ENCODE measurements at places on chromosomes 3 and 15.

DNA sequence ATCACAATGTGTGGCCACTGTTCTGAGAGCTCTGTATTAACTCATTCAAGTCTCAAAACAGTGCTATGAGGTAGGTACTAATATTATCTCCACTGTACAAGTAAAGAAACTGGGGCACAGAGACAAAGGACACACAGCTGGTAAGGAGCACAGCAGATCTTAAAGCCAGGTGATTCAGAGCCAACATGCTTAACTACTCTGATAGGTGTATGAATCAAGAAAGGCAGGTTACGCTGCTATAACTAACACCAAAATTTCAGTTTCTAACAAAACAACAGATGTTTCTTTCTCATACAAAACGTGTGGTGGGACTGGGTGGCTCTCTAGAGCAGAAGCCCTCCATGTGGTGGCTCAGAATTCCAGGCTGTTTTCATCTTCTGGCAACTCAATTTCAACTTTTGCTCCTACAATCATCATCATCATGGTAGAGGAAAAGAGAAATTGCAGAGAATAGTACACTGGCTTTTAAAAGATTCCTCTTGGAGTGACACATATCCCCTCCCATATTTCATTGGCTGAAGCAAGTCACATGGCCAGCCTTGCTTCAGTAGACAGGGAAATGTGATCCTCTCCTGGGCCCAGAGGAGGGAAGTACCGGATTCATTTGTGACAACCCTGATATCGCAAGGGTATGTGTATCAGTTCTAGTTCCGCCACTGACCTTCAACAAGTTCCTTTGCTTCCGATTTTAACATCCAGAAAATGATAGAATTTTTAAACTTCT is 126.2 kb upstream of the PTX3 start:
- no peak for DNase-seq

DNA sequence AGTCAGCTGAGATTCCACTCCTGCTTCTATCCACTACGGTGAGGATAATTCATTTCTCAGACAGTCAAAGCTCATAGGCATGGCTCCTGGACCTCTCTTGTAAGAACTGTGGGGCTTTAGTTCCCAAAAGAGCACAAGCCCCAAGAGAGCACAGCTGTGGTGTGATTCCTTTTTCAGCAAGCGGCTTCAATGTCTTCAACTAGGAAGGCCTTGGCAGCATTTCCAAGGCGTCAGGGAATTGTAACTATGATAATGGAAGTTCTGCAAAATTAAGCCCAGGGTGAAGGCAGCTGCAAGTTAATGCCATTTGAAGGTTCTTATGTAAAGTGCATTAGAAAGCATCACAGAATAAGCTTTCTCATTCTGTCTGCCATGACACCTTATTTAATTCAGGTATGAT is 657.1 kb downstream of the GRM7 start:
- no peak for DNase-seq

DNA sequence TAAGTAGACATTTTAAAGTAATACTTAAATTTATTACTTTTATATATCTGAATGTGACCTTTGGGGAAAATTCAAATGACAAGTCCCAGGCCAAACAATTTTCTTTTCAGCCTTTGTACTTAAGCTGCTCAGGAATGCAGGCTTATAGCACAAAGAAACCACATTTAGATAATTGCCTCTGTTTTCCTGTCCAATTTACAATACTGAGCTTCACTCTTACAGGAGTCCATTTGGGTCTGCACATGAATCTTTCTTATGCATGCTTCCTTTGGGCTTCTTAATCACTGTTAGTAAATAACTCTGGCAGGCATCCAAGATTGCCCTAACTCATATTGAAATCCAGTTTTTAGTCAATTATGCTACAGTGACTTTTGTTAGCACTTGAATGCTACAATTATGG is 459.4 kb upstream of the TGFBR2 start:
- DNase-seq: peak; percentile 40

DNA sequence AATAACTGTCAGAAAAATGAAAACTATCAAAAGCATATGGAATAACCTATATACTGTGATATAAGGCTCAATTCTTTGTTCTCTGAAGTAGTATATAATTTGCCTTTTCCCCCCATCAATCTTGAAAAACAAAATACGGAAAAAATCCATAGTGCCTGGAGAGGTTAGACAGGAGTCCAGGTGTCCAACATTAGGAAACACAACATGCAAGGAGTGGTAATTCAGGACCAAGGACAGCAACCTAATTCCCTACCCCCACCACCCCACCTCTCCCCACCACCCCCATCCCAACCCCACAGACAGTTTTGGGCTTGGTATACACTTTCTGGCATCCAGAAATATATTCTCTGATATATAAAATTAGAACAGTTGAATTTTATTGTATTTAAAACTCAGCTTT is 55.1 kb upstream of the SLC25A26 start:
- no peak for DNase-seq

DNA sequence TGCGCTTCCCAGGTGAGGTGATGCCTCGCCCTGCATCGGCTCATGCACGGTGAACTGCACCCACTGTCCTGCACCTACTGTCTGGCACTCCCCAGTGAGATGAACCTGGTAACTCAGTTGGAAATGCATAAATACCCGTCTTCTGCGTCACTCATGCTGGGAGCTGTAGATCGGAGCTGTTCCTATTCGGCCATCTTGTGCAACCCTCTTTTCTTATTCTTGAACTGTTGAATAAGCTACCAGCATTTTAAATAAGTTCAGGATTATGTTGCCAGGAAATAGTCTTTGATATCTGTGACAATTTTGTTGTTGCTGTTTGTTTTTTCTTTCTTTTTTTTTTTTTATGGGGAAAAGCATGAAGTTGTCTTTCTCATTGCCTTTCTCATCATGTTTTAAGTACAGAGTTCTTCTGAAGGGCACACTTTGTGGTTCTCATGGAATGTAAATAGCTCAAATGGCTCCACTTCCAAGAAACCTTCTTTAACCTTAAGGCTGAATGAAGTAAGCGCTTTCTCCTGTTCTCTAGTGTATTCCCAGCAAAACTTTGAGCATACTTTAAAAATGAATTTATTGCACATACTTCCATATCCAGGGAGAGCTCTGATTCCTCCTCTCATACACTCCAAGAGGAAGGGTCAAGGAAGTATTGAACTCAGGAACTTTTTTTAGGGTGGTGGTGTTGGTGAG is 468.0 kb upstream of the TBL1XR1 start:
- no peak for DNase-seq

GRCh38 chr3:195385526-195385925 is 57.3 kb downstream of the ACAP2 start:
- no peak for DNase-seq

GRCh38 chr3:183385698-183386613 is 42.5 kb downstream of the MCF2L2 start:
- DNase-seq: peak; percentile 67
